ENCODE measurements at places on chromosomes 7 and 10. TPM values are rescaled to one million over a fixed set of nuclear protein-coding genes. Genes with fewer than 3 reads are reported as not detected.

Gene ACTL6B
- 0.79 TPM for total RNA-seq

Gene PSTK
- 19.1 TPM for total RNA-seq

DNA sequence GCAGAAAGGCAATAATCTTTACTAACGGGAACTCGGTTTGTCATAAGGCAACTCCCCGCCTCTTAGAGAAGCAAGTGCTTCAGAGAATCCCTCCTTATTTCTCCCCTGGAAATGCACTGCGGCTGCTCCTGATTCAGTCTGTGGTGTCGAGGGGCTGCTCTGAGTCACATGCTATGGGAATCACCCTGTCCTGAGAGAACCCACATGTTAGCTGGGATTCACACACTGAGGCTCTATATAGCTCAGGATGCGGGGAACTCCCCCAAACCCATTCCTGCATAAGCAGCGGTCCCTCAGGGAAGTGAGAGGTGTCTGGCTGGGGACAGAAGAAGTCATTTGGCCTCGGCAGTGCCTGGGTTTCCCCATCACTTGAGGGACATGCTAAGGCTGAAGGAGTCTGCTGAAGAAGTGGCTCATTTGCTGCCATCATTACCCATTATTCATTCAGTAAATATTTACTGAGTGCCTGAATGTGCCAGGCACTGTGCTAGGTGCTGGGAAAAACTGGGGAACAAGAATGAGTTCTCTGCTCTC, 87.5 kb downstream of the ATXN7L1 start:
- no peak for DNase-seq

Gene PITX3
- 0.74 TPM for total RNA-seq

Gene GPR37
- 65.4 TPM for total RNA-seq

- no peak for DNase-seq
These were observed 88.5 kb downstream of the ST7 start for GRCh38 chr7:117041822-117042221.

GRCh38 chr10:67521546-67521945, 174.4 kb downstream of the CTNNA3 start:
- no peak for DNase-seq

GRCh38 chr7:82044497-82045080, 274.7 kb upstream of the HGF start:
- DNase-seq: peak; percentile 68

DNA sequence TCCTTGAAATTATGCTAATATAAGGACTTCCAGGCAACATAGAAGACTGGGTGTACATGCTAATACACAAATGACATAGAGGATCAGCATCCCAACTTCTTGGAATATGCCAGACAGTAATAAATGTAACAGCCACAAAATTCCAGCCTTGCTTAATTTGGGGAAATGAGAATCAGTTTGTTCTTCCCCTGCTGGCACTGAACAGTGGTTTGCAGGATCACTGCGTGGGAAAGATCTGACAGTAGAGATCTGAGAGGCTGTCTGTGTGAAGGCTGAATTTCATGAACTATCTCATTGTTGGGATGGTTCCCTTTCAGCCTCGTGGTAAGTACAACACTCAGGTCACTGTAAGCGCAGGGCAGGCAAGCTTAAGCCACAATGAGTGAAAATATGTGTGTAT, 1078.0 kb downstream of the LRMDA start:
- DNase-seq: no peak

DNA sequence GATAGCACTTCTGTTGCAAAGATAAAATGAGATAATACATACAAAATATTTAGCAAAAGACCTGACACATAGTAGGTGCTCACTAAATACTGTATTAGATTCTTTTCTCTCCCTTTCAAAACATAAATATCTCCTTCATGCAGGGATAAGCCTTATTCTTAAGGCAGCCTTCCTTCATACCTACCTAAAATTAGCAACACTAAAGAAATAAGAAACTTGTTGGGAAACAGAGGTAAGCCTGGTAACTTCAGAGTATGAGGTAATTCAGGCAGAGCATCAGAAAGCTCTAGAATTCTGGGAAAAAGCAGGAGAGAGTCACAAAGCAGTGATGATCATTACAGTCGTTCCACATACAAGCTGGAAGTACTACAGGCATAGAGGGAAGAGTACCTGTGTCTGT, 15.2 kb downstream of the HIBADH start:
- no peak for DNase-seq

- DNase-seq: no peak
These were observed 477 bp upstream of the ZC3HAV1 start for GRCh38 chr7:139109983-139110411.

Gene TEX36
- total RNA-seq: 24.6 TPM

DNA sequence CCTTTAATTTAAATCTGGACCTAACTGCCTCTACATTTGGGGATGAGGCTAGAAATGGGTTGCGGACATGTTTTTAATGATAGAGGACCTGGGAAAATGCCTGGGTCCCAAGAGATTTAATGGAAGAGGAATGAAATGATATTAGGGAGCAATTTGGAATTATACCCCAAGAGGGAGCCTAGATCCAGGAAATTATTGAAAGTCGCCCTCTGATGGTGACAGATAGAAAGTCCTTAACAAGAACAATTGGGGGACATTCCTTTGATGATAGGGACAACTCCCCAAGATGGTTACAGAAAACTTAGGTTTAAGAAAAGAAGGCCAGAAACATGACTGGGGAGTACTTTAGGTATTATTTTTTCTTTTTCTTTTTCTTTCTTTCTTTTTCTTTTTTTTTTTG, 9.5 kb upstream of the TSGA13 start:
- DNase-seq: no peak

- no peak for DNase-seq
These were observed 297.2 kb downstream of the PCDH15 start for GRCh38 chr10:54503863-54504262.

Gene SPDYE8
- 8.6 TPM for total RNA-seq

Gene CUZD1
- 1.5 TPM for total RNA-seq

Gene SFTPA1
- total RNA-seq: not detected

Gene GJD4
- not detected for total RNA-seq

Gene ALKBH4
- 27.7 TPM for total RNA-seq

DNA sequence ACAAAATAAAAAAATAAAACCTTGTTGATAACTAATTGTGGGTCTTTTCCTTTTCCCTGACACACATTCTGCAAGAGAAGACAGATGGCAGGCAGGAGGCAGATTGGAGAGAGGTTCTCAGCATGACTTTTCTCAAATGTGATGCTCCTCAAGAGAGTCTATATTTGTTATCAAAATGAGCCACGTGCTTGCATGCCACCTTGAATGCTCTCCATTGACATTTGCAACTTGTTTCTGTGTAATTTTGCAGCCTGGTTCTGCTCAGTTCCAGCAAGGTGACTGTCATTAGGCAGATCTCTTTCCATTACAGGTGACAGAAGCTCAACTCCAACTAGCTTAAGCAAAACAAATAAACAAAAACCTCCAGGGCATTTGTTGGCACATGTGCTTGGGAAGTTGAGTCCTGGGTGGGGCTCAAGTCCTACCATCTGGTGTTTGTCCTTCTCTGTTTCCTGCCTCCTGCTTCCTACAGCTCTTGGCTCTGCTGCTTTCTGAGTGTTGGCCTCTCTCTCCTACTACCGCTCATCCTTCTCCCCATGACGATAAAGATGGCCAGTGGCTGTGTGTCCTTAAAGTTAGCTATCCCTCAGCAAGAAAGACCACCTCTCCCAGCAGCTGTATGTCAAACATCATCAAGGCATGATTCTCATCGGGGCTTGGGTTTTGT, 56.7 kb downstream of the GRK5 start:
- DNase-seq: no peak

Gene ZNF804B
- 0.43 TPM for total RNA-seq

GRCh38 chr10:21919117-21919516, 84.4 kb downstream of the DNAJC1 start:
- no peak for DNase-seq

- DNase-seq: no peak
These were observed 10.8 kb downstream of the ANTXRL start for GRCh38 chr10:46297406-46298204.

DNA sequence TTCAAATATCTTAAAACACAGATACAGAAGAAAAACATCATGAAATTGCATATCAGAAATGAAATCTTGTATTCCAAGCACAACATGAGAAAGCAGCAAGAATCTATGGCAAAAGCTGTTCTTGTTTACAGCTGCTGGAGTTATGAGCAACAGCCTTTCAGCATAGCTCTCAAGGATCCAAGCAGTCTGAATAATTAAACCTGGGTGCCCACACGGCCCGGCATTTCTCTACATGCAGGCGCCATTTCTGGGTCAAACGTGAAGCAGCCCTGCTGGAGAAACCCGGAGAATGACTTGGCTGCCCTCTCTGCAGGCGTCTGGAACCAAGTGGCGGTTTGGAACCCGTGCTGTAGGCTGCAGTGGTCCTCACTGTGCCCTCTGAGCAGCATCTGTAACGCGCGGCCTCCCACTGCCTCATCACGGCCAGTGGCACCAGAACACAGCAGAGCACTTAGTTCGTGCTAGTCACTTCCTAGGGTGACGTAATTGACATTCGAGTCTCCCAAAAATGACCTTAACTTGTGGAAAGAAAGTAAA, 213.0 kb downstream of the TCERG1L start:
- no peak for DNase-seq

Gene RASSF4
- 53.1 TPM for total RNA-seq

Gene NRG3
- 3.9 TPM for total RNA-seq

Gene BAMBI
- 49.7 TPM for total RNA-seq

Gene NT5C2
- total RNA-seq: 114 TPM

Gene SRRM3
- 8.4 TPM for total RNA-seq

DNA sequence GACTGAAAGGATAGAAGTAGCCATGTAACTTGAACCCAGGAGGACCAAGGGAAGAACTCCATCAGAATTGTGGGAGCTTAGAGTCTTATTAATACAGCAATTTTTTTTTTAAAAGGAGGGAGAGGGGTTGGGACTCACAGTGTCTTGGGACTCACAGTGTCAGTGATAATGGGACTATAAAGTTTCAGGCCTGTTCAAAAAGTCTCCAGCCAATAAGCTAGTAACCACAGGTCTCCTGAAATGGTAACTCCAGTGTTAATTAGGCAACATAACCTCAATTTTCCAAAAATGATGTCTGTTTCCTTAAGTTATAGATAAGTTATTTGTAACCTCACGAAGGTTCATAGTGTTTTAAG, 2.4 kb upstream of the HNRNPH3 start:
- no peak for DNase-seq

DNA sequence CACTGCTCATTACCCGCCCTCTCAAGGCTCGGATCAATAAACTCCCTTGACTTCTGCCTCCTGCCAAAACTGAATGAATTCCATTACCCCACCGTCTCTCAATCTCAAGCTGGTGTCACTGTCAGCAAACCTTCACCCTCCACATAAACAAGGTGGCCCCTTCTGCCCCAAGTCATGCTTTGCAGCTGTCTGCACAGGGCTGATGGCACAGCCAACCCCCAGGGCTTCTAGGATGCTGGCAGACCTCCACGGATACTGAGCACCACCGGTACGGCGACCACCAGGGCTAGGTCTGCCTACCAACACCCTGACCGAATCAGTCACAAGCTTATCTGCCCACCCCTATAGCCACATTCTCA, 46.1 kb downstream of the PARD3 start:
- no peak for DNase-seq

GRCh38 chr7:131937868-131938267, 381.4 kb upstream of the PODXL start:
- no peak for DNase-seq

Gene HIBADH
- 69.9 TPM for total RNA-seq

Gene TET1
- 3.8 TPM for total RNA-seq

GRCh38 chr7:12436896-12437535, 33.4 kb upstream of the VWDE start:
- DNase-seq: no peak

DNA sequence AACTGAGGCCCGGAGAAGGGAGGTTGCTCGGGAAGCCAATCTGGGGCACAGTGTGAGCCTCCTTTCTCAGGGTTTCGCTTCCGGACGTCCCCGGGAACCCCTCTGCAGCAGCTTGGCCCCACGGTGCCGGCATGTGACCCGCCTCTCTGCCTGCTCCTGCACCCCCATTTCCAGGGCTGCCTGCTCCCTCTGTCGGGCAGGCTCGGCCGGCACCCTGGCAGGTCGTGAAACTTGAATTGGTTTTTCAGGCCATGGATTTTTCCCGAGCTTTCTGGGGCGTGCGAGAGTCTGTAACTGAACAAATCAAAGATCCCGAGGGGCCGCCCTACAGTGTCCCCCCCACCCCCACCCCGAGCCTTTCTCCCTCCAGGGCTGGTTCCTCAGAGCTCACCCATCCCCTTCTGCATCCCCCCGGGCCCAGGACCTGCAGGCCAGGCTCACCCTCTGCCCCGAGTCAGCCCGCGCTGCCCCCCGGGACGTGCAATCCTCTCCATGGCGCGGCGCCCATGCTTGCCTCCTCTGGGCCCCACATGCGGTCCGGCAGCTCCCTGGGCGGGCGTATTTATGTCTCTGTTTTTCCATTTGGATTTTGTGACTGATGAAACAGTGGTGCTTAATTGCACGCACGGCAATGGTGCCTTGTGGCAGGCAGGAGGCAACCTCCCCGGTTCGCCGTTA, 58.1 kb downstream of the UNCX start:
- no peak for DNase-seq

- DNase-seq: no peak
These were observed 404.6 kb upstream of the NRP1 start for GRCh38 chr10:33739031-33739430.

DNA sequence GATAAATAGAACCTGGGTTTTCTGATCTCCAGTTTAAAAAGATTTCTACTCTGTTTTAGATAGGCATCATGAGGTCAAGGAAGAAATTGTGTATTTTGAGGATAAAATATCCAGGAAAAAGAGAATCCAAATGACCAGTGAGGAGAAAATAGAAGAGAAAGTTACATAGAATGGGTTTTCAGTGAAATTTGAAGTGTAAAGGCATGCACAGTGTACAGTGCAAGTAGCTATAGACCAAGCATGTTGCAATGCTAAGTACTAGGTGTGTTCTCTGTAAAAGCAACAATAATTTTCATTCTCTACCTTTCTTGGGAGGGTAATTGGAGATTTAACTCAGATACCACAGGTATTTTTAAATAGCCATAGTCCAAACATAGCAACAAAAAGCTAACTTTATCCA, 22.6 kb downstream of the CDK1 start:
- DNase-seq: no peak

Gene ADRB1
- 0.99 TPM for total RNA-seq
